G401 (cell line): ENCODE measurements at places on chromosomes 6 and 20. TPM values are rescaled to one million over a fixed set of nuclear protein-coding genes. Genes with fewer than 3 reads are reported as not detected.
A peak's percentile ranks its signal among the peaks of the same experiment; 100 is the strongest.

The CFB gene
- total RNA-seq = not detected in 2 replicates

The KCNK15 gene
- total RNA-seq = 17.9 TPM in 2 replicates

The SRSF12 gene
- 4.6 and 8.2 TPM in 2 replicates for total RNA-seq

The APOBEC2 gene
- not detected in 2 replicates for total RNA-seq

The BLCAP gene
- total RNA-seq = 19.3 and 24.9 TPM in 2 replicates

The CTCFL gene
- 0.03 and 0.06 TPM in 2 replicates for total RNA-seq

The PIM1 gene
- total RNA-seq = 70.4 and 71.6 TPM in 2 replicates

The SAMD10 gene
- total RNA-seq = 1.4 TPM in 1 of 2 replicates, not detected in the other

The GTF2H4 gene
- total RNA-seq = 46.2 and 51.9 TPM in 2 replicates

The LHFPL5 gene
- not detected in 2 replicates for total RNA-seq

The BPIFB1 gene
- not detected in 2 replicates for total RNA-seq

DNA sequence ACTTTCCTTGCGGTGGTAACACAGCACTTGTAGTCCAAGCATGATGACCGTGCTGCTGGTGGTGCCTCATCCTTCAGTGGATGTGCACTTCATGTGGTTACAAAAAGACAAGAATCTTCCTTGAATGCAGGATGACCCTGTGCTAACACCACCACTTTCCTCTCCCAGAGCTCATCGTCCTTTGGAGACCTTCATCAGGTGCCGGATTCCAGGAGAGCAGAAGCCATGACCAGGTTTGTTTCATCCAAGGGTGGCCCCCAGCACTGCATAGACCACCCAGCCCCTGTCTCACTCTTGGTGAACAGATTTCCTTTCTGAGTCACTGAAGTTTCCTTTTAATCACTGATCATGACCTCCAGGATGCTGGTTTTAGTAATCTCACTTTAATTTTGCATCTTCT, 101.2 kb upstream of the SYNDIG1 start:
- no peak for DNase-seq

GRCh38 chr20:43584448-43585136, 6.1 kb upstream of the IFT52 start:
- DNase-seq = no peak

DNA sequence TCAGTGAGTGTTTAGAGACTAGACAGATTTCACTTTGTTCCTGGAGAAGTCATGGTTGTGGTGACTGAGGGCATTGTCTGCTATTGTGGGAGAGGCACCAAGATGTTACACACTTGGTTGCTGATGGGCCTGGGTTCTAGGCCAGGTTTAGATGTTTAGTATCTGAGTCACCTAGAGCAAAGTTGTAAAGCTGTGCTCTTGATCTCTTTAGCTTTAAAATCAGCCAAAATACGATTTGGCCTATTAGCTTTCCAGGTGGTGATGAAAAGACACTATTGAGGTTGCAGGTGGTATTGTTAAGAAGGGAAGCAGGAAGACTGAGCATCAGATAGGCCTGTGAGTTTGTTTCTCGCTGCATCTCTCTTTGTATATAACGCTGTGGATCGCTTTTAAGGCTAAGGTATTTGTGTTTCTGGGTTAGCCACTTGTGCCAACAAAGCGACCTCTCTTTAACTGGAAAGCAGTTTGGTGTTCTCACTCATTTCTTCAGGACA, 48.6 kb downstream of the FOXO3 start:
- DNase-seq = no peak

GRCh38 chr6:56101141-56101553, 146.2 kb downstream of the COL21A1 start:
- no peak for DNase-seq

GRCh38 chr6:136228814-136229213, 21.3 kb downstream of the MTFR2 start:
- no peak for DNase-seq

DNA sequence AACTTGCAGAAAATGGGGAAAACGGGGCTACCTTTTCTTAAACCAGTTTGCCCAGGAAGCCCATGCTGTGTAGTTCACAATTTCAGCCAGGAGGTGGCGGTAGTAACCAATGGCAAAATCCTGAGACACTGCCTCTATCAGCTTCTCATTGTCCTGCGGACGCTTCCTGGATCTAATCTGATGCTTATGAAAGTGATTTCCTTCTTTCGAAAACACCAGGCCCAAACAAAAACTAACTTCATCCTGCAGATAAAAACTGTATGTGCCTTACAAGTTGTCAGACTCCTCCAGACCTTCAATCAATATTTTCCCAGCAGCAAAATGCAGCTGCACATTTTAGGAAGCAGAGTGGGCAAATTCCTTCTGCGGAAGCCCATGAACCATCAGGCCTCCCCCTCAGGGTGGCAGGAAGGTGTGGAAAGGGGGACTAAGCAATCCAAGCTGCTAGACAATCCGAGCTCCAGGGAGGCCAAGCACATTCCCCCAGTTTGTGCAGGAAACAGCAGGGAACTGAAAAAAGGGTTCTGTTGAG, 88.5 kb downstream of the LY86 start:
- DNase-seq = peak; percentile 80

DNA sequence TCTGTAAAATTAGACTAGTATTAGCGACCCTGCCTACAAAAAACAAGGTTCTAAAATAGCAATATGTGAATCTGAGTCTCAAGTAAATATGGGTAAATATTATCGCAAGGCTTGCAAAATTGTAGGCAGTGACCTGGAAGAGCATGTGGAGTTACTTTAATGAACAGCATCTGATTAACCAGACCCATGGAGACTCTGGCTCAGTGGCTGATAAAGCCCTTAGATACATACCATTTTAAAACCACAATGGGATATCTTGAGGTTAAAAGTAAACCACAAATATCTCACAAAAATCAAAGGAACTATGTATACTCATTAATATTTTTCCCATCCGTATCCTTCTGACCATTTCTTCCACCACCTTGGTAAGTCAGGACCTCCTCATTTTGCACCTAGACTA, 187.0 kb downstream of the MTFR2 start:
- no peak for DNase-seq

DNA sequence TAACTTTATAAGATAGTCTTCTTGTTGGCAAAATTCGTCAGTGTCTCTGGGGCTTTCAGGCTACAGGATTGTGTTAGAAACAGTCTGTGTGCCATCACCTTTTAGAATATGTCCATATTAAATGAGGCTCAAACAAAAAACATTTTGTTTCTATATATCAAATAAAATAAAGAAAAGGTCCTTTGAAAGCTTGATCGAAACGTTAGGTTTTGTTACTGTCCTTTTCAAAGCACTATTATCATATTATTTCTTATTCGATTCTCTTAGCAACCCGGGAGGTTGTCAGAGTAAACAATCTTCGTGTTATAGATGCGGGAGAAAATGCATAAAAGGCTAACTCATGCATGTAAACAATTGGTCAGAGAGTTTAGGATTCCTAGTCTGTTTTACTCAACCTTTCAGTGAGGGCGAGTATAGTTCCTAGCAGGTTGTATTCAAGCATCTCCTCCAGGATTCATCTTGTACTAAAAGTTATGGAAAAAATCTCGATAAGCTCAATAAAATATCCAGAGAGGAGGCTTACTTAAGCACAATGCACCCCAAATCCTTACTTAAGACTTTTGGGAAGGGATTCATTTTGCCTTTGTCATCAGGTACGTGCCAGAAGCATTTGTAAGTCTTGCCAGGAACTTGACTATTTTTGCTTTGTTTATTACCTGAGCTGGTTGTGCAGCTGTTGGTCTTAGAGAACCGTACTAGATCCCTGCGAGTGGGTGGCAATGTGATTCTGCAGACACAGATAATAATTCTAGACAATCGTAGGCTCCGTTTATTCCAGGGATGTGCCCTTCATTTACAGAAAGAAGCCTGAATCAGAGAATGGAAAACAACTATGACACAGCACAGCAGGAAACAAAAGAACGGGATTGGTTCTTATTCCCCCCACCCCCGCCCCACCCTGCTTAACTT, 159.6 kb upstream of the ZNF217 start:
- no peak for DNase-seq

- DNase-seq = no peak
Observed at GRCh38 chr6:68233623-68234022, 401.5 kb upstream of the ADGRB3 start.

DNA sequence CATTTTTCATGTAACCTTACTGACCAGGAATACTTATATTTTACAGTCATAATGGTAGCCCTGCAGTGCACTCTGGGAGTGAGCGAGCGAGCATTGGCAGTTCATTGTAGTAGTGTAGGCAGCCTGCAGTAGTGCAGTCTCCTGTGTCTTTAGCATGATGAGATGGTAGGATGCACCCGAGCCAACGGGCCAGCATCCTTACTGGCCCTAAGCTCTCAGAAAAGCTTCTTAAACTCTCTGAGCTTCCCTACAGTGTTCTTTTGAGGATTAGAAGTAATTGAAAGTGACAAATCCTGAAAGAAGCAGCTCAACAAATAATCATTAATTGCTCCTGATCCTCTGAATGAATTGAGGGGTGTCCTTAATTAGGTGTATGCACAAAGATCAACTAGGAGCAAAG, 20.9 kb downstream of the SLC9A8 start:
- DNase-seq = no peak

GRCh38 chr20:38156888-38157634, 8.0 kb downstream of the TGM2 start:
- DNase-seq = no peak

GRCh38 chr6:56188429-56188828, 59.0 kb downstream of the COL21A1 start:
- no peak for DNase-seq

- no peak for DNase-seq
Observed at GRCh38 chr6:55666037-55666436, 87.0 kb upstream of the HMGCLL1 start.

GRCh38 chr20:45725134-45725533, 3.0 kb downstream of the SPINT4 start:
- no peak for DNase-seq

GRCh38 chr6:132961610-132962009, 147.2 kb downstream of the RPS12 start:
- no peak for DNase-seq

DNA sequence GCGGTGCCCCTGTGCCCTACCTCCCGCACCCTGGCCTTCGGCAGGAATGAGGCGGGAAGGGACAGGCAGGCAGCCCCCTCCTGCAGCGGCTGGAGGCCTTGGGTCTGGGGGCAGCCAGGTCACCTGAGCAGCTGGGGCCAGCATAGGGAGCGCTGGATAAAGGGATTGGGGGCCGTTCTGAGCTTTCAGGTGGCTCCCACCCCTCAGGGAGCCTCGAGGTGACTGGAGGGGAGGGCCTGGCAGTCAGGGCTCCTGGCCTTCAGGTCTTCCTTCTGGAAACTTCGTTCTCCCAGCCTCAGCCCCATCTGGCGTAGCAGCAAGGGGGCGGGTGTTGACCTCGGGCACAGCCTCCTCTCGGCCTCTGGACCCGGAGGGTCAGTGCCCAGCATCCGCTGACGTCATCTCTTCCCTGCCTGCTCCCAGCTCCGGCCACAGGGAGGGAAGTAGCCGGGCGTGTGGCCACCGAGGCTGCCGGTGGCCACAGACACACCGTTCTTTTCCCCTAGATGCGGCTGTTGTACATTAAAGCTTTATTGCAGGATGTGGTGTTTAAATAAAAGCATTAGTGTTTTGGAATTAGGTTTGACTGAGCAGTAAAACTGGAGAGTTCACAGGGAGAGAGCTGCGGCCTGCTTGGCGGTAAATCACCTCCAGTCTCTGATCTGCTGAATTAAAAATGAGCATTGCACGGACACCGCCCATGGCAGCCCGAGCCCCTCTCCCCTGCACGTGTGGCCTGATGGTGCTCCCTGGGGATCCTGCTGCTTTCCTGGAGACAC, 80.0 kb upstream of the GATA5 start:
- DNase-seq = no peak

DNA sequence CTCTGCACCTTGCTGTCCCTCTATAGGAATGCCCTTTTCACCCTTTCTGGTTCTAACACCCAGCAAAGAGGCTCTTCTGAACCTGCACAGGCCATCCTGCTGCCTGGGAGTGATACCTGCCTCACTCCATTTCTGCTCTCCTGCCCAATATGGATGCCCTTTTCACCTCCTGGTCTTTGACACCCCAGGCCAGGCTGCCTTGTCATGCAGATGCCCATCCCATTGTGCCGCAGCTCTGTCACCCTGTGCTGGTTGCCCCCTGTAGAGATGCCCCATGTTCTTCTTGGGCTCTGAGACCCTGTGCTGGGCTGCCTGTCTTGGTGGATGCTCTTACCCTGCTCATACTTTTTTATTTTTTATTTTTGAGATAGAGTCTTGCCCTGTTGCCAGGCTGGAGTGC, 95.3 kb downstream of the CDKAL1 start:
- no peak for DNase-seq

DNA sequence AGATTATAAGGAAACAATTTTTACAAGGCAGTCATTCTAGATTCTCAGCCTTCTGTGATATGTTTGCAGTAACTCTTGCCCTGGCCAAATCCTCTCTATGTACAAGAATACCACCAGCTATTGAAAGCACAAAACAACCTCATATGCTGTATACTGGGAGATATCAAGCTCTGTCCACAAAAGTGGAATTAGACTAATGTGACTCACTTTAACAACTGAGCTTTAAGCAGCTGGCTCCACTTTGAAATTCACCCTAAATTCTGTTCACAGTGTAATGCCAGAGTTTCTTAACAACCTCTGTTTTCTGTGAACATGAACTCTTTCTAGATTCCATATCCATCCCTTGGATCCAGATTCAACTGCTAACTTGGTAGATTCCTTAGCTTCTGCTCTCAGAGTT, 47.6 kb downstream of the CHD6 start:
- no peak for DNase-seq

DNA sequence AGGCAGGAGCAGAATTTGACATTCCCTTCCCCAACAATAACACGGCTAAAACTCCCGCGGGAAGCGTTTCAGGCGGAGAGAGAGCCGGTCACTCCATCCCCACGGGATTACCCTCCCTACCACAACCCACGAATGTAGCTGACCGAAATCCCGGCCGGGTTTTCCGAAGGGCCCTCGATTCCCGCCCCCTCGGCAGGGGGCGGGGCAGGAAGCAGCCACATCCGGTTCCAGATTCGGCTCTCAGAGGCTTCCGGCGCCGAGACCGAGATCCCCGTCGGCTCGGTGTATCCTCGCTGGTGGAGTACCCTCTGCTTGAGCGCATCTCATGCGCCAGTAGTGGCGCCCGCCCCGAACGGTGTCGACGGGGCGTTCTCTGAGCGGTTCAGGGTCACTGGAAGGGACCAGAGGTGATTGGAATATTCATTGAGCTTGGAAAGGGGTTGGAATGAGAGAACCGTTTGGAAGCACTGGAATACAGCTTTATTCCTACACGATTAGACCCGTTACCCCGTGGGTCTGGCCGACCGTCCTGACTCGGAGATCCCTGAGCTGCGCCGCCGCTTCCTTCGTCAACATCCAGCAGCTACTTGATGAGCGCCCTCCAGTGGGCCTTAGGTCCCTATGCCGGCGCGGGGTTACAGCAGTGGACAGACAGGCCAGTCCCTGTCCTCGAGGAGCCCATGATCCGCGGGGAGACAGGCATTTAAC, 649 bp upstream of the RGL2 start:
- peak; percentile 92 for DNase-seq

DNA sequence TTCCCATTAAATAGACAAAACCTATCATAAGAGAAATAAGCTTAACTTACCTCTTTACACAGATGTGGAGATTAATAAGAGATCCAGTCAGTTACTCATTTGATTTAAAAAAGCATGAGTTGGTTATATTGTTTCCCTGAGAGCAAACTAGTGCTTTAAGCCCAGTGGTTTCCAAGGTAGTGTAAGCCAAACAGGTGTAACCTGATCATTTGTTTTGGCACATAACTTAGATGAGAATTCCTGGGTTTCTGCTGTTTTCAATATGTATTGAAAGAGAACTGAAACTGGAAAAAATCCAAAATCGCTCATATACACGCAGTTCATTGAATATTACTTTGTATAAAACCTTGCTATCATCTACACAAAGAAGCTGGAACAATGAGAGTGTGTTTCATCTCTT, 30.5 kb upstream of the SMIM8 start:
- no peak for DNase-seq
